ENCODE measurements at places on chromosomes 7 and 10. TPM values are rescaled to one million over a fixed set of nuclear protein-coding genes. Genes with fewer than 3 reads are reported as not detected.

- DNase-seq = no peak
- H3K4me3 ChIP-seq = no peak overlapping the region
- no peak overlapping the region for H3K27ac ChIP-seq
- peaks cover 31% of the 10 kb centered on the region for H3K4me1 ChIP-seq
- peaks cover 12% of the 10 kb centered on the region for H3K27me3 ChIP-seq
Observed at GRCh38 chr7:5685205-5685604, 96.3 kb downstream of the RNF216 start.

DNA sequence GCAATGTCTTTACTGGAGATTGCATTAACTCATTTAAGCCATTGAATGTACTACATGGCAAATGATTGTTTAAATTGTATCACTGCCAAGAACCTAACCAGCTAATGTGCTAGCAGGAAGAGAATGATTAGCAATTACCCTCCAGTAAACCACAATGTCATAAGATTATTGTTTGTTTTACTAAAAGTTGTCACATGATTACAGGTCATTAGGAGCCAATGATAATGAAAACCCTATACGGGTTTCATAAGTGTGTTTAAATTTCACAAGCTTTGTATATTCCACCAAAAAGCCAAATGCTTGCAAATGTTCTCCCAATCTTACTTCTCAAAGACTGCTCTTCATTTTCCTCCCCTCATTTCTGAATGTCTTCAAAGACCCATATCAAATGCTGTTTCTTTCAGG lies 76.5 kb upstream of the PPP1R3C start:
- no peak overlapping the region for H3K27ac ChIP-seq
- no peaks in the 10 kb centered on the region for H3K4me1 ChIP-seq
- H3K36me3 ChIP-seq = no peaks in the 10 kb centered on the region
- DNase-seq = no peak

Gene INMT
- 1.4 TPM for total RNA-seq

DNA sequence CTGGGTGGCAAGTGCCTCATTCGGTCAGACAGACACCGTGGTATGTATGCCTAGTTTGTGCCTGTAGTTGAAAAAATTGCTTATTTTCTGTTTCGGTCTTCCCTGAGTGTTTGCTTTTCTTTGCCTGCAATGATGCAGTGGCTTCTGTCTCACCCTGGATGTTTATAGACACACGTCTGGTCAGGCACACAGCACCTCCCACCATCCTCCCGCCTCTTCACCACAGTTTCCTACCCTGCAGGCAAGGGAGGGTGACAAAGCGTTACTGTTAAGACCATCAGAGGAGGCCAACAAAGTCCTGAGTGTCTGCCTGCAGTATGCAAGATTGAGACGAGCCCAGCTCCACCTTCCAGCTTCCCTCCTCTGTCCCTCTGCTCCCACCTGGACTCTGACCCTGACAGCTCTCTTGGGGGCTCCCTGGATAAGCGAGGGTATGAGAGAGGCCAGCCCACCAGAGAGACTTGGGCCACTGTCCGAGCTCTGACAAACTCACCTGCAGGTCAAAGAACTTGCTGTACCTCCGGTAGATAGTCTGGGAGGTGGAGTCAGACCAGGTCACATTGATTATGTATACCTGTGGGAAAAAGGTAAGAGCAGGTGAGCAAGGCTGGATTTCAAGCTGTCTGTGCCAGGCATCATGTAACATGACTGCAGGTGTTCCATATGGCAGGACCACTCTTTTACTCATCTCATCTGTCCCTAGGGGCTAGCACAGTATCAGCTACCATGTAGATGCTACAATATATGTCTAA lies 54.4 kb downstream of the SH3PXD2A start:
- H3K27ac ChIP-seq = peak overlapping the region; percentile 25
- peaks cover 13% of the 10 kb centered on the region for H3K4me1 ChIP-seq
- no peak for DNase-seq
- H3K4me3 ChIP-seq = peak overlapping the region; percentile 57
- peaks cover 3% of the 10 kb centered on the region for H3K27me3 ChIP-seq

DNA sequence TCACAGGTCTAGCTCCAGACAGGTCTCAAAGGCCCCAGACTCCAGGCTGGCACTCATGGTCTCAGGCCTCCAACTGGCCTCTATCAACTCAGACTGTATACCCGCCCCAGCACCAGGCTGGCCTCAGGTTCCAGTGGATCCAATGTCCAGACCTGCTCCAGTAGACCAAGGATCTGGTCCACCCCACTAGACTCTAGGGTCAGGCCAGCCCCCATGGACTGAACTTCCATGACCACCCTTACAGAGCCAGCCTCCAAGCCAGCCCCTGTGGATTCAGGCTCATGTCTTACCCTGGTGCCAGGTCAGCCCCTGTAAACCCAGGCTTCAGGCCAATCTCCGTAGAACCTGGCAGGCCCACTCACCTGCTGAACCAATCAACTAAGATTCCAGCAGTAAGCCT lies 16.8 kb upstream of the GNAT3 start:
- H3K36me3 ChIP-seq = no peaks in the 10 kb centered on the region
- peaks cover 5% of the 10 kb centered on the region for H3K27me3 ChIP-seq
- H3K4me3 ChIP-seq = no peak overlapping the region
- H3K27ac ChIP-seq = no peak overlapping the region

DNA sequence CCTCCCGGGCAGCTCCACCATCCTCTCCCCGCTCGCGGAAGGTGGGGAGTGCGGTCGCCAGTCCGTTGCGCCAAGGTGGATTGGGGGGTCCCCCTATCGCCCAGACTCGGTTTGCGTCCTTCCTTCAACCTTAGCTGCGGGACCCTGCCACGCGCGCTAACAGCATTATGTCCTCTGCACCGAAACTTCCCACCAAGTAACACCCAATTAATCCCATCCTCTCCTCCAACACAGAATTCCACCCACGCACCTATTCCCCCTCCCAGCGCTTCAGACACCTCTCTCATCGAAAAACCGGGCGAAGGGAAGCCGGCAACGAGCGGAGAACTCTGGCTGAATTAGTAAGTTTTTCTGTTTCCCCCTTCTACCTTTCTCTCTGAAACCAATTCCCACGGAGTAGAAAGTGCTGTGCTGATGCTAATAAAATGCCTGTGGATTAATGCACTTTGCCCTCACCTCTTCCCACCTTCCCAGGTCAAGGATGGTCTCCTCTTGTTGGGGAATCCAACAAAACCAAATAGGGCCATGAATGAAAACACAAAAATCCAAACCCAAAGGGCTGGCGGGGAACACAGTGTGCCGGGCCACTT lies 947 bp downstream of the HOXA3 start:
- peak overlapping the region; percentile 67 for H3K27ac ChIP-seq
- DNase-seq = no peak
- peak overlapping the region; percentile 73 for H3K4me3 ChIP-seq
- H3K4me1 ChIP-seq = peaks cover 29% of the 10 kb centered on the region
- H3K27me3 ChIP-seq = peaks cover 60% of the 10 kb centered on the region

Gene AGBL3
- 3.0 TPM for total RNA-seq

- DNase-seq = no peak
- H3K27ac ChIP-seq = no peak overlapping the region
Observed at GRCh38 chr10:76009531-76009930, 578.1 kb downstream of the LRMDA start.

DNA sequence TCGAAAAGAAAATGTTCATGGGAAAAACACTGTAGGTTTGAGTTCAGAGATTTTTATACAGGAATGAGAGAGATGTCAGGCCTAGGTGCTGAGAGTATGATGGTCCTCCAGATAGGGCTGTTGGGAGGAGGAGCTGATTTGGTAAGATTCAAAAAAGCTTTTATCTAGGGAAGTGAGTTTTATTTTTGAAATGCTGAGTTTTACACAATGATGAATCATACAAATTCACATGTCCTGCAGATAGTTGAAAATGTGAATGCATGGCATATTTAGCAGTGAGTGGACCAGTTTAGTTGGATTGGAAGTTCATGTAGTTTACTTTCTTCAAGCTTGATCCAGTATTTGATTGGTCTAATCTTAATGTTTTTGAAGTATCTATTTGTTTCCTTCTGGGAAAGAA lies 154.8 kb downstream of the LRRC4 start:
- no peak overlapping the region for H3K4me3 ChIP-seq
- peaks cover 7% of the 10 kb centered on the region for H3K27me3 ChIP-seq
- no peak for DNase-seq
- H3K27ac ChIP-seq = no peak overlapping the region

GRCh38 chr7:103691291-103691690 lies 245.3 kb upstream of the SLC26A5 start:
- no peak for DNase-seq
- no peaks in the 10 kb centered on the region for H3K36me3 ChIP-seq
- no peak overlapping the region for H3K27ac ChIP-seq
- no peaks in the 10 kb centered on the region for H3K27me3 ChIP-seq

DNA sequence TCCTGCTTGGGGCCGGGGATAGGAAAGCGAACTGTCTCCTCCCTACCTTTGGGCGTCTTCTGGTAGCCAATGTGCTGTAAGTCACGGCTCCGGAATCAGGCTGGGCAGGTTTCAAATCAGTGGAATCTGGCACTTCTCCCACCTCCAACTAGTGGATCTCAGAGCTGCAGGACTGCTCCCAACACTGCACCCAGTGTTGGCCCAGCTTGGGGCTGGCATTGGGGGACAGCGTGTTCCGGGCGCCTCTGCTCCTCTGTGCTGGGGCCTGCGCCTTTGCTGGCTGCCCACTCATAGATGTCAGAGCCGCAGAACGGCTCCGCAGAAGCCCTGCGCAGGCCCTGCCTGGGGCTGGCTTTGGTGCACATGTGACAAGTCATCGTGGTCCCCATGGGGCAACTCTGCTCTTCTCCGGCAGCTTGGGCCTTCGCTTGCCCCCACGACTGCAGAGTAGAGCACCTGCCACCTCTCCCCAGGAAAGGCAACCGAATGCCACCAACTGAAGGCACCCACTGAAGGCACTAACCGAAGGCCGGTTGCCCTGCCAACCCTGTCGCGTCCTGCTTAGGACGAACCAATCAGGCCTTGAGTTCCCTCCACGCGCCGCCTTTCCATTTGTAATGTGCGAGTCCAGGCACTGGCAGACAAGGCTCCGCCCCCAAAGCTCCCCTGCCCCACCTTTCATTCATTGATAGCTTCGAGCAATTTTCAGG lies 85.5 kb upstream of the ABI1 start:
- no peaks in the 10 kb centered on the region for H3K36me3 ChIP-seq
- DNase-seq = no peak
- no peaks in the 10 kb centered on the region for H3K4me1 ChIP-seq
- H3K27me3 ChIP-seq = no peaks in the 10 kb centered on the region
- no peak overlapping the region for H3K4me3 ChIP-seq

GRCh38 chr10:127386606-127387327 lies 162.3 kb upstream of the NPS start:
- no peak for DNase-seq
- H3K4me1 ChIP-seq = peaks cover 3% of the 10 kb centered on the region
- no peak overlapping the region for H3K4me3 ChIP-seq
- no peak overlapping the region for H3K27ac ChIP-seq
- peaks cover 9% of the 10 kb centered on the region for H3K27me3 ChIP-seq
- peaks cover 59% of the 10 kb centered on the region for H3K36me3 ChIP-seq

Gene MALRD1
- total RNA-seq = 0.28 TPM

DNA sequence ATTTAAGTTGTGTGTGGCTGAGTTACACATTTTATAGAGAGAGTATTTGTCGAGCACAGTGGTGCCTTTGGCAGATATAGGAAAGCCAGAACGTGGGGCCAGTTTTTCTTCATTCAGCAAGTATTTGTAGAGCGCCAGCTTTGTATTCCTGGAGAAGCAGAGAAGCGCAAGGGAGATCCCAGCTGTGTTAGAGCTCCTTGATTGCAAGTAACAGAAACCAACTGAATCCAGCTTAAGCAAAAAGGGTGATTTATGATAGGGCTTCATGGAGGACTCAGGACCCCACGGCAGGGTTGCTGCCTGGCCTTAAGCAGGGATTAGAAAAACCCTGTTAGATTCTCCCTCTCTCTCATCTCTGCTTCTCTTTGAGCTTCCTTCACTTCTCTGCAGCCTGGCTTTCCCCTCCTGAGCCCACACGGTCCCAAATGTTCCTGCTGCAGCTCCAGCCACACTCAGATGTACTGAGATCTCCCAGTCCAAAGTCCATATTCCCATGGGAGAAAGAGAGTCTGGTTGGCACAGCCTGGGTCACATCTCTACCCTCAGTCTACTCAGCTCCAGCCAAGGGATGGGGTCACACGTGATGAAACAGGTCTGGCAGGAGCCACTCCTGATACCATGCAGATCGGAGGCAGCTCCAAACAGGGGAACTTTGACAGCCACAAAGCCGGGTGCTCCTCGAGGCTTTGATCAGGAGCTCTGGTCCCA lies 16.7 kb downstream of the UBTD1 start:
- peaks cover 77% of the 10 kb centered on the region for H3K4me1 ChIP-seq
- no peak for DNase-seq
- H3K27me3 ChIP-seq = peaks cover 7% of the 10 kb centered on the region

GRCh38 chr10:61941202-61941681 lies 39.7 kb downstream of the ARID5B start:
- no peaks in the 10 kb centered on the region for H3K27me3 ChIP-seq
- H3K4me3 ChIP-seq = no peak overlapping the region
- peaks cover 19% of the 10 kb centered on the region for H3K4me1 ChIP-seq
- H3K36me3 ChIP-seq = no peaks in the 10 kb centered on the region
- DNase-seq = no peak
- no peak overlapping the region for H3K27ac ChIP-seq

DNA sequence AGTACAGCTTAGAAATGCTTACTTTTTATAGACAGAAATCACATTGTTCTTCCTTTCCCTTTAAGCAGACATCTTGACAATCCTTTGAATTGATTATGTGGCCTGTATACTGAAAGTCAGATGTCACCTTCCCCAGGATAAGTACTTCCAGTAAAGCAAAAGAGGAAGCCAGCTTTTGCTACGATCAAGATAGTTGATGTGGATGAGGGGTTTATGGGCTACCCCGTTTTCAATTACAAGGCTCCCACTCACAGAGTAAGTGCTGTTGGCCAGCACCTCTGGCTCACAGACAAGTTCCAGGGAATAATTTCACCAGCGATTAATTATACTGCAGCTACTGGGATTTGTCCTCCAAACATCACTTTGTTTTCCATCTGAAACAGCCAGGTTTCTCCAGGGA lies 95.1 kb upstream of the SAMD8 start:
- H3K36me3 ChIP-seq = peaks cover under 1% of the 10 kb centered on the region
- peaks cover 9% of the 10 kb centered on the region for H3K4me1 ChIP-seq
- no peak overlapping the region for H3K4me3 ChIP-seq
- H3K27me3 ChIP-seq = peaks cover 3% of the 10 kb centered on the region

DNA sequence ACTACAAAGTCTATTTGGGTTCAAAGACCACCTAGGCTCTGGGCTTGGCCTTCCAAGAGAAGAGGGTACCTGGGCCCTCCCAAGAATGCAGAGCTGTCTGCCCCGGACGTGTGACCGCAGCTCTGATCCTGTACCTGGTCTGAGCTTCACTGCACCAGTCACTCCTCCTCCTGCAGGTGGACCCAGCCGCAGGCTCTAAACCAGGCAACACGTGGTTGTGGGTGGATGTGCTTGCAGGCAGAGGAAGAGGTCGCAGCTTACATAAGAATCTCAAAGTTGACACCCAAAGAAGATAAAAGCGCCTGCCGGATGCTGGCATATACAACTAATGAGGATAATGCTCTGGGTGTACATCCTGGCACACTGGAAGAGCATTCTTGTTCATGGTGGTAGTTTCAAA lies 9.4 kb upstream of the PFKP start:
- no peak for DNase-seq
- peaks cover 7% of the 10 kb centered on the region for H3K27me3 ChIP-seq

Gene BMPER
- 2.5 TPM for total RNA-seq

Gene BPGM
- total RNA-seq = 17.7 TPM

- H3K27ac ChIP-seq = no peak overlapping the region
- no peak overlapping the region for H3K4me3 ChIP-seq
- no peak for DNase-seq
- H3K4me1 ChIP-seq = no peaks in the 10 kb centered on the region
Observed at GRCh38 chr10:133044401-133044811, 43.3 kb upstream of the ADGRA1 start.

Gene CASP7
- total RNA-seq = 11.9 TPM

Gene SERPINE1
- total RNA-seq = 0.80 TPM

Gene ETV1
- total RNA-seq = 18.2 TPM
